ENCODE measurements at places on chromosomes 2 and 18.

GRCh38 chr2:230758566-230759480 is 46.2 kb downstream of the CAB39 start:
- no peak for DNase-seq

DNA sequence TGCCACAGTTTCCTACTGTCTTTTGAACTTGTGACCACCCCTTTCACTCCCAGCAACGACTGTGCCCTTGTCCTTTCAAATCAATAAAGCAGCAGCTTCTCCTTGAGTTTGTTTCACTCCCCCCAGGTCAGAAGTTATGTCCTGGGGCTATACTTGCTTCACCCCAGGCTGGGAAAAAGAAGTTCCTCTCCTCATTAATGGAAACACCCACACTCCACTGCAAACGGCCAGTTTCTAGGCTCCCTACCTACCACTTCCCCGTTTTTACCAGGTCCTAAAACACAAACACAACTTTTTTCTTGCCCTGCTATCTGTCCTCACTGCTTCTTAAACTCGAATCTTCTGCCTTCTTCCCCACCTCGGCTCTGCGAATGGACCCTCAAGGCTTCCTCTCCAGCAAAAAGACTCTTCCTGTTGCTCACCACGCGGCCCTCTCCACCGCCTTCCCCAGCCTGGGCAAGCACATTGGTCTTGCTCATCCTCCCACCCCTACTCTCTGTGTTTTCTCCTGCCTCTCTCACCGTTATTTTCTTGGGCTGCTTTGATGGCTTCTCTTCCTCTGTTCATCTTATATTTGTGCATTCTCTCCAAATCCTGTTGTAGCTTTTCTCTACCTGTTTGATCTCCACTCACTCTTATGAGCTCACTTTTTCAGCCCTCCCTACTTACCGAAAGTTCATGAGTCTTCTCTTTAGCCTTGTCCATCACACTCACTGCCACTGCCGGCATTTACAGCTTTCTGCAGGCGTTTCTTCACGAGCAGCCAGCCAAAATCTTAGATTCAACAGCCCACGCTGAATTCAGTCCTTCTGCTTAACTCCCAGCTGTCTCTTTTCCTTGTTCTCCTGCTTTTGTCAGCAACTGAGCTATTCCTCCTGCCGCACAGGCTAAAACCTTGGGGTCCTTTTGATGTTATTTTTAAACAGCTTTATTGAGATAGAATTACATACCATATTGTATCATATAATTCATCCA is 7.0 kb upstream of the SP5 start:
- DNase-seq = no peak

- DNase-seq = no peak
These were observed 37.3 kb upstream of the XPO1 start for GRCh38 chr2:61575447-61575859.

DNA sequence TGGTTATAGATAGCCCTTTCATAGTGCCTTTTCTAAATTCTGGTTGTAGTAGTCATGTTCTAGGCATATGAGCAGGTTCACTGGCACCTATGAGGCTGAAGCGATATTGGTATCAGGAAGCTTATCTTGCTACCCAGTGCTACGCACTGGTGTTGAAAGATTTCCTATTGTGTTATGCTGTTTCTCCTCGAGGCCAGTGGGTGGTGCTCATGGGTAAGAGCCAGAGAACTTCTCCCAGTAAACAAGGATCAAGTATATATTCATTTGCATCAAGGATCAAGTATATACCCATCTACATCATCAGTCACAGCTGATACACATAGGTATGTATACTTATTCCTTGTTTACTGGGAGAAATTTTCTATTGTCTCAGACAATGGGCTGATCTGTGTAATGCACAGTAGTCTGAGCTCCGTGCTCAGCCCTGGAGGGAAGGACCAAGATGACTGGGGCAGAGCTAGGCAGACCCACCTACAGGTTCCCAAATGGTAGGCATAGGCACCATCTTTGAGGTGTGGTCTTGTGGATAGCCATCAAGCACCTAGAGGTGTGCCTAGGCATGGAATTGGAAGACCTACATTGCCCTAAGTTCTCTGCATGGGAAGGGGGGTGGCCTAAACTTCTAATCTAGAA is 101.2 kb upstream of the GALNT13 start:
- no peak for DNase-seq

- no peak for DNase-seq
These were observed 55.4 kb upstream of the SMAD2 start for GRCh38 chr18:47985866-47986265.

- no peak for DNase-seq
These were observed 671.9 kb upstream of the ZNF804A start for GRCh38 chr2:183926433-183926832.
